ENCODE measurements at places on chromosomes 2 and 18. TPM values are rescaled to one million over a fixed set of nuclear protein-coding genes. Genes with fewer than 3 reads are reported as not detected.

The SPDYA gene
- 13.3 TPM for total RNA-seq

The SLC5A7 gene
- not detected for total RNA-seq

The CCNYL1 gene
- total RNA-seq = 11.0 TPM

The MOGAT1 gene
- total RNA-seq = not detected

The NCKAP5 gene
- not detected for total RNA-seq

The POTEF gene
- not detected for total RNA-seq

DNA sequence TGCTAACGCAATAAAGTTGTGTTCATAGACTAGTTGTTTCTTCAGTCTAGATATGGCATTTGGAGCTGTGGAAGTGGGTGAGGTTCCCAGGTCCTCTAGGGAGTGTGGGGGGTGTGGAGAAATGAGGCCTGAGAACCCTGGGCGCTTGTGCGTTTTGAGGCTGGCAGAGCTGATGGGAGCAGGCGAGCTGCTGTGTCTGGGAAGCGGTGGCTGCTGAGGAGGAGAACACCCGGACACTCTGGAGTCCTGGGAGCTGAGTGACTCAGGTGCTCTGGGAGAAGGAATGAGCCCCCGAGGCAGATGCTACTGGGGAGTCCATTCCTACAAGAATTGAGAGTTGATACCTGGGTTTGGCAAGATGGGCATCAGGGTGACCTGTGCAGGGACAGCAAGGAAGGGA, 67.5 kb downstream of the LPIN1 start:
- no peak for DNase-seq
- H3K4me3 ChIP-seq = no peak overlapping the region
- no peaks in the 10 kb centered on the region for H3K27me3 ChIP-seq
- no peak overlapping the region for H3K27ac ChIP-seq
- peaks cover 64% of the 10 kb centered on the region for H3K36me3 ChIP-seq

GRCh38 chr2:152097801-152098495, 896 bp downstream of the CACNB4 start:
- no peak overlapping the region for H3K27ac ChIP-seq
- H3K4me3 ChIP-seq = peak overlapping the region; percentile 53
- H3K27me3 ChIP-seq = peaks cover 48% of the 10 kb centered on the region
- no peak for DNase-seq
- H3K36me3 ChIP-seq = no peaks in the 10 kb centered on the region

DNA sequence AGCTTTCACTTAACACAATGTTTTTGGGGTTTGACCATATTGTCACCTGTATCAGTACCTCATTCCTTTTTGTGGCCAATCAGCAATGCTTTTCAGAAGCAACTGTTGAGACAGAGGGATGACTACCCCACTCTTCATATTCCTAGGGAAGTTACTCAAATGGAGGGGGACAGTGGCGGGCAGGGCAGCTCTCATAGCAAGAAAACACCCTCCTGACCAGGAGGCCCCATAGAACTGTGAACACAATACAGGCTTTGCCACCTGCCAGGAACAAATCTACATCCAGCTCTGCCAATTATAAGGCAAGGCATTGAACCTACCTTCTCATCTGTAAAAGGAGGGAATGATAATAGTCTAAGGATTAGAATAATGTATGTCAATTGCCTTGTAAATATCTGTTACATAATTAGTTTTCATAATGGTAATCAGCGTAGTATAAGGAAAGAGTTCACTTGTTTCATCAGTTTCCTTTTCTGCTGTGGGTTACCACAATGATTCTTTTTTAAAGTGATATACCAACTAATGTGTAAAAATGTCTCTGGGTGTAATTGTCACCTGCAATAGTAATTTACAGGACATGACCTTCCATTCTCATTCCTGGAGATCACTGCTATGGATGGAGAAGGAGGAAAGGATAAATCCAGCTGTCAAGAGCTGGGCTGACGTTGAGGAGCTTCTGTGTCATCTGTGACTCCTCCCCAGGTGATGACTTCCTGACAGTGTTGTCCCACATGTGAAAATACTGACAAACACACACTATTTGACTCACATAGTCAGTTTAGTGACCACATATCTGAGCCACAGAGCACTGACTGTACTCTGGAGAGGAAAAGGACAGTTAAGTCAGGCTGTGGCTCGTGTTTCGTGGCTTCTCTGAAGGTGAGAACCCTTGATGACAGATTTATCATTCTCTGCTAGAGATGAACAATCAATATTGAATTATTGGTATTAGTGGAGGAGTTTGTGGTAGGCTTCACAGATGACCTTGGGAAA, 13.5 kb downstream of the ALPK2 start:
- H3K4me1 ChIP-seq = peaks cover 20% of the 10 kb centered on the region
- peak; percentile 48 for DNase-seq
- H3K27ac ChIP-seq = peak overlapping the region; percentile 98
- no peaks in the 10 kb centered on the region for H3K36me3 ChIP-seq
- no peak overlapping the region for H3K4me3 ChIP-seq
- H3K27me3 ChIP-seq = no peaks in the 10 kb centered on the region

- no peak overlapping the region for H3K4me3 ChIP-seq
- no peak for DNase-seq
- no peaks in the 10 kb centered on the region for H3K36me3 ChIP-seq
- H3K27ac ChIP-seq = no peak overlapping the region
Measured at GRCh38 chr18:8307960-8308359, 301.3 kb upstream of the RAB12 start.

GRCh38 chr2:41791523-41791922, 256.3 kb upstream of the PKDCC start:
- no peaks in the 10 kb centered on the region for H3K36me3 ChIP-seq
- H3K4me1 ChIP-seq = no peaks in the 10 kb centered on the region
- H3K4me3 ChIP-seq = no peak overlapping the region
- DNase-seq = no peak
- no peak overlapping the region for H3K27ac ChIP-seq

GRCh38 chr18:41690332-41691127, 264.5 kb upstream of the PIK3C3 start:
- H3K4me3 ChIP-seq = no peak overlapping the region
- no peak for DNase-seq
- no peaks in the 10 kb centered on the region for H3K27me3 ChIP-seq

GRCh38 chr2:155651851-155652250, 680.7 kb downstream of the NR4A2 start:
- H3K36me3 ChIP-seq = no peaks in the 10 kb centered on the region
- no peak overlapping the region for H3K27ac ChIP-seq
- no peaks in the 10 kb centered on the region for H3K4me1 ChIP-seq
- H3K27me3 ChIP-seq = no peaks in the 10 kb centered on the region

DNA sequence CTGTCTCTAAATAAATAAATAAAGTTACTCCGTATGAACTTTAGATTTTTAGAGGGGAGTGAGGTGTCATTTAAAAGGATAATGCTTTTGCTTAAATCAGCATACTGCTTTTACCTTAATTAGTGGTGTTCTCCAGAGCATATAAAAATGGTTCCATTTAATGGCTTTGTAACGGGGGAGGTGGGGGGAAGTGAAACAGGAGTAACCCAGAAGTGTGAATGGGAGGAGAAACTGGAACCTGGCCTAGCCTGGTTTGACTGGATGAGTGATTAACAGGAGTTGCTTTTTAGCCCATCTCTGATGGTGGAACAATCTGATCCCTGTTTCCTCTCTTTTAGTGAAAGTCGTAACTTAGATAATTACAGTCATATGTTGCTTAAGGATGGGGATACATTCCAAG, 1.6 kb downstream of the CNDP2 start:
- H3K27ac ChIP-seq = no peak overlapping the region
- no peaks in the 10 kb centered on the region for H3K27me3 ChIP-seq
- H3K4me1 ChIP-seq = peaks cover 29% of the 10 kb centered on the region
- H3K4me3 ChIP-seq = no peak overlapping the region
- DNase-seq = no peak

DNA sequence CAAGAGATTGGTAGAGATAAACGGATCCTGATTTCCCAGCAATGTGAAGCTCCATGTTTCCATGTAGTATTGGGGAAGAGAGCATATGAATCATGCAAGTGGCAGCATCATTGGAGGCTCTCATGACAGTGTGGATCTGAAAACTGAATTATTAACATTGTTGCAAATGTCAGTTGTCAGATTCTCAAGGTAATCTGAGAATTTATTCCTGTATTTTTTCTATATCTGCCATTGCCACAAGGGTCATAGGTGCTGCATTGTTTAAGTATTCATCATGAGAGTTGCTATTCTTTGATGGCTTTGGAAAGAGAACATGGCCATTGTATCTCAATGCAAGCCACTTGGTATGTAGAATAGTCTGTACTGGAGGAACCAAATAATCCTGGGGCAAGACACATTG, 1217.0 kb upstream of the ZEB2 start:
- no peak overlapping the region for H3K4me3 ChIP-seq
- H3K4me1 ChIP-seq = no peaks in the 10 kb centered on the region
- no peak overlapping the region for H3K27ac ChIP-seq
- H3K36me3 ChIP-seq = no peaks in the 10 kb centered on the region

GRCh38 chr2:9653485-9654271, 22.9 kb upstream of the YWHAQ start:
- H3K27ac ChIP-seq = no peak overlapping the region
- DNase-seq = no peak
- H3K4me1 ChIP-seq = peaks cover 42% of the 10 kb centered on the region

- no peak for DNase-seq
- peaks cover 26% of the 10 kb centered on the region for H3K27me3 ChIP-seq
- H3K4me1 ChIP-seq = peaks cover 2% of the 10 kb centered on the region
- no peaks in the 10 kb centered on the region for H3K36me3 ChIP-seq
Measured at GRCh38 chr2:206259376-206260187, 14.9 kb upstream of the ZDBF2 start.

GRCh38 chr2:85323351-85323987, 4.3 kb downstream of the TGOLN2 start:
- no peak for DNase-seq
- H3K27ac ChIP-seq = peak overlapping the region; percentile 40
- peaks cover 74% of the 10 kb centered on the region for H3K4me1 ChIP-seq
- no peaks in the 10 kb centered on the region for H3K27me3 ChIP-seq
- H3K36me3 ChIP-seq = peaks cover 68% of the 10 kb centered on the region
- H3K4me3 ChIP-seq = no peak overlapping the region
